Fibroblast of pulmonary artery (primary cell): ENCODE measurements at places on chromosomes 2 and 18.

DNA sequence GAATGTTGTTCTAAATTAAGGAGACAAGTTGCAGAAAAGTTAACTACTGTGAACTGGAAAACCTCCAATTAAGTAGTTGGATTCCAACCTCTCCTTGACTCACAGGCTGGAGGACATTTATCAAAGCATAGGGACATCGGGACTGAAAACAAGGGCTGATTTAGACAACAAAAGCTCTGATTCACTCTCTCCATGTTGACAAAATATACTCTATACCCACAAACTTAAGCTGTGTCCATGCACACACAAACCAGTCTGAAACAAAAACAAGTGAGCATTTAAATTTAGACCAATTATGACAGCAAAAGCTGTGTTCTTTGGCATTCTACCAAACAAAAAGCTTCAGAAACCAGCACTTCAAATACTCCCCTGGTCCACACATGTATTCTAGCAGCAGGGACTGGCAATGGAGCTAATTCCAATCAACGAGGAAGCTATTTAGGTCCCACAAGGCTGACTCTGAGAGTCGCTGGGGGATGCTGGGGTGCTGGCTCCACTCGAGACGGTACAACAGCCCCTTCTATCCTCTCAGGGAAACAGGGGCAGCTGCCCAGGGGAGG lies 71.4 kb downstream of the NXPH2 start:
- peak; percentile 29 for DNase-seq

- DNase-seq = peak; percentile 84
Measured at GRCh38 chr18:35513181-35513936, 15.6 kb upstream of the INO80C start.

GRCh38 chr2:211833582-211834279 lies 704.9 kb downstream of the ERBB4 start:
- no peak for DNase-seq

- no peak for DNase-seq
Measured at GRCh38 chr2:121545257-121545656, 14.6 kb downstream of the RNU4ATAC start.

DNA sequence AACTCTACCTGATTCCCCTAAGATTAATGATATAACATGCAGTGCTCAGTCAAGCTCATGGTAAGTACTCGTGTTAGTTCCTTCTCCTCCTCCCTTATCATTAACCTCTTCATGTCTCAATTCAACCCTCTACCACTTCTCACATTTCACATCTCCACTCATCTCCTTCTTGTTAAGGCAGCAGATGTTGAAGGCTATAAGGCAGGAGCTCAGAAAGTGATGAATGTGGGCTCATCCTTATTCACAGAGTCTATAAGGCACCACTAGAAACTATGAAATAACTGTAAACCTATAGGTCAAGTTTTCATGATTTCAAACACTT lies 56.0 kb downstream of the CLHC1 start:
- no peak for DNase-seq

DNA sequence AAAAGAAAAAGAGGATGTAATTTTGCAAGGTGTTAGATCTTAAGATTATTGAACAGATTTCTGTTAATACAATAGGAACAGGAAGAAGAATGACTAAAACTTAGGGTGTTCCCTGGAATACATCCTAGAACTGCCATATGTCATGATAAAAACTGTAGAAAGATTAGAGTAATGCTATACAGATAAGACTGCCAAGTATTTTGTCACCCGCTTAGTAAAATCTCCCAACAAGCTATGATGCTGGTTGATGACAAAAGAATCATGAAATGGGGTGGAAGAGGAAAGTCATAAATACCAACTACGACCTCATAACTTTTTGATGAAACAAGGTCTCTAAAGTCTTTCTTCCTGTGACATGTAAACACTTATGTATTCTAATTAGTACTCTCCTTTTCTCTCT lies 163.6 kb upstream of the COL3A1 start:
- DNase-seq = peak; percentile 74

DNA sequence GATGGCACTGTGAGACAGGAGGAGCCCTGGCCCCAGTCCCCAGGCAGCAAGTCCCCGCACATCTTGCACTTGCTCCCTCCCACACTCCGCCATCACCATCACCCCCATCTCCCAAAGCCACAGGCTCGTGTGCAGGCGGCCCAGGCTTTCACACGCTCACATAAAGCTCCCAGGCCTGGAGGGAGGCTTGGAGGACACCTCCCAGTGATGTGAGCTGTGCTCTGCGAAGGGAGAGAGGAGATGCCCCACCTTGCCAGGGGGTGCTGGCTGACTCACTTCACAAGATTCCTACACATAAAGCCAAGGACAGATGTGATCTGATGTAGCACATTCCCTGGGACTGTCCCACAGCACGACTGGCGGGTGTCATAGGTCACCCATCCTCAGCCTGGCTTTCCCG lies 28.9 kb downstream of the CELF4 start:
- DNase-seq = no peak

DNA sequence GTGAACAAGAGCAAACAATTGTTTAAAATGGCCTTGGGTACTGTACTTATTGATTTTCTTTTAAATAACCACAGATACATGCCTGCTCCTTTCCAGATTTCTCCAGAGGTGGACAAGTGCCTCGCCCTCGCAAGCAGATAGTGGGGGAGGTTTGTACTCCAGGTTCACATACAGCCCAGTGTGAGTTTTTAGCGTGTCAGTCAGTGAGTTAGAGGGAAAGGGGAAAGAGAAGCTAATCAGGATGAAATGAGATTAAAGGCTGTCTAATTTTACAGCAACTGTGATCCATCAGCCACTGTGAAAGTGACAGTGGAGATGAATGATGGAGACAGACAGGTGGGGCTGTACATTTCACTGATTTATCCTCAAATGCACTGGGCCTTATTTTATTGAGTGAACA lies 74.7 kb downstream of the KLHL14 start:
- no peak for DNase-seq

GRCh38 chr2:53969968-53970723 lies 647 bp downstream of the PSME4 start:
- DNase-seq = peak; percentile 44

- DNase-seq = no peak
Measured at GRCh38 chr2:151336863-151337371, 20.5 kb upstream of the TNFAIP6 start.

DNA sequence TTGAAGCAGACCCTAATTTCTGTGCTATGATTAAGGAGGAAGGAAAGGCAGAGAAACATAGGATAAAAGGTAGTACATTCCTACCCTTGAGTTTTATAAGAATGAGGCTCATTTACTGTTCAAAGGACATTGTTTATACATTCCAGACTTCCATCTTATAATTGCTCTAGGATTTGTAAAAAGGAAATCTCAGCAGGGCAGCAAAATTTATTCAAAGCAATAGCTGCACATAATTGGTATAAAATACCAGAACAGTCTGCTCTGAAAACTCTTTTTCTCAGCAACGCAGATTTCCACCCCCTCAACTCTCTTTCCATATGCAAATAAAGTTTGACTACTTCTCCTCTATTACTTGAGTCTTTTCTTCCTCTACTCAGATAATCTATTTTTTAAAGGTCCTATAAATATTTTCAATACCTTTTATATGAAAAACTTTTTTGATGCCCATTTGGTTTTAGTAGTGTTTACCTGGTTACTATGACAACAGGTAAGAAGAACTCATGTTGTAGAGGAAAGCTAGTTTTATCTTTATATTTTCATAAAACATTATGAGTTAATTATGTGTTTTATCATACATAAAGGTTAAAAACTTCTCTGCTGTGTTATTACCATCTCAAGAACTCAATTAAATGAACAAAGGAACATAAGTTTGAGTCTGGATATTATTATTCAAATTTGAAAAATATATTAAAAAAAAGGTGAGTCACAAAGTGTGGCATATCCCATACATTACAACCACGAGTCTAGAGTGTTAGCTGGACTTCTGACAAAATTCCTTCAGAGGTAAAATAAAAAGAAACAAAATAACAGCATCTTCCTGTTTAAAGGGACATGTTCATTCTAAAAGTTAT lies 19.9 kb downstream of the RBMS1 start:
- no peak for DNase-seq

DNA sequence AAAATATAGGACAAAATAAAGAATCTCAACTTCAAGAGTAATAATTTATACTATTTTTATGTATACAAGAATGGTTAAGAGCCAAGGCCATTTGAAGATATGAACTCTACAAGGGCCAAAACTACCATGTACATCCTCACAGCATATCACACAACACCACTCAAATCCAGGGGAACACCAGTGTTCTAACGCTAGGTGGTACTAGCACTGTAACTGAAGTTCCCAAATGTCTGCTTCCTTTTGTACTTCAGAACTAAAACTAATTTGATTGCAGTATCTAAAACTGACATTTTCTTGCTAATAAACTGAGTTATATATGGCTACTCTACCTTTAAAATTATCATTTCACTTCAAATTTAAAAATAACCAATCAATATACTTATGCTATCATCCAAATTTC lies 47.0 kb downstream of the REV1 start:
- peak; percentile 42 for DNase-seq

DNA sequence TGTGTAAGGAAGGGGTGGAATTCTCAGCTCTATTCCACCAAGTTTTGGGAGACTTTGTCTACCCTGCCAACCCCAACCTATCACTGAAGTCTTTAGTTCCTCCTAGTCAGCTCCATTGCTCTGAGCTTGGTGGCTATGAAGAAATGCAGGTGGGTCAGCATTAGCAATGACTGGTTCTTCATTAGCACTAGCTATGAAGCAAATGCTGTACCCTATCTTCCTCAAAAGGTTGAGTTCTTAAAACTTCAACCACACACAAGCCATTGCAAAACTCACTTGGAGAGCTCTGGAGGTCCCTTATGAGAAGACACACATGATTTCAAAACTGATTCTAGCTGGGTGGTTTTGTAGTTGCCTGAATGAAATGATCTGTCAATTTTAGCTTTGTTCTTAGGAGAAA lies 193.8 kb downstream of the IKZF2 start:
- DNase-seq = no peak

- no peak for DNase-seq
Measured at GRCh38 chr18:70216788-70217187, 11.3 kb upstream of the RTTN start.
